Lung microvascular endothelial cell (primary cell): ENCODE measurements at places on chromosomes 12 and 14. TPM values are rescaled to one million over a fixed set of nuclear protein-coding genes. Genes with fewer than 3 reads are reported as not detected.
A peak's percentile ranks its signal among the peaks of the same experiment; 100 is the strongest.

GRCh38 chr14:65098586-65098985 is 3.7 kb downstream of the MAX start:
- peak; percentile 72 for DNase-seq

NCAPD2 gene
- total RNA-seq = 15.3 and 32.9 TPM in 2 replicates

COX8C gene
- not detected in 2 replicates for total RNA-seq

- DNase-seq = no peak
Observed at GRCh38 chr12:119696943-119697342, 29.0 kb downstream of the PRKAB1 start.

GRCh38 chr12:31759632-31760459 is 31.0 kb upstream of the AMN1 start:
- DNase-seq = no peak

DNA sequence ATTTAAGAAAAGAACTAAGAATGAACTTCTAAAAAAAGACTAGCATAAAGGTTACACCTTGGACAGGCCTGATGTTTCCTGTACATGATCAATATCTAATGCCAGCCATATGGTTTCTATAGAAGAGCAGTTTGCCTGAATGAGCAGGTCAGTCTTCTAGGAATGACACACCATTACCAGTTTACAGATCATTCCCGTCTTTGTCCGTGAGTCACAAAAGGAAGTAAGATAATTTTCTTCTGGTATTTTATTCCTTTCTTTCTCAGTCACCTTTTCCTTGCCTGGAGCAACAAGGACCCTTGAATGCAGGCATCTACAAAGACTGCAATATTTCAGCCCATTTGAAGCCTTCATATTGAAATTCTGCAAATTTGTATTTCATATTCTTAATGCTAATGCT is 44.6 kb upstream of the CNTN1 start:
- DNase-seq = no peak

GRCh38 chr12:104825408-104825807 is 132.7 kb downstream of the SLC41A2 start:
- DNase-seq = peak; percentile 53

GRCh38 chr14:58633831-58634230 is 3.9 kb upstream of the DACT1 start:
- no peak for DNase-seq

NR4A1 gene
- 0.65 and 2.0 TPM in 2 replicates for total RNA-seq

CABP1 gene
- total RNA-seq = under 0.01 TPM in 1 of 2 replicates, not detected in the other

DNA sequence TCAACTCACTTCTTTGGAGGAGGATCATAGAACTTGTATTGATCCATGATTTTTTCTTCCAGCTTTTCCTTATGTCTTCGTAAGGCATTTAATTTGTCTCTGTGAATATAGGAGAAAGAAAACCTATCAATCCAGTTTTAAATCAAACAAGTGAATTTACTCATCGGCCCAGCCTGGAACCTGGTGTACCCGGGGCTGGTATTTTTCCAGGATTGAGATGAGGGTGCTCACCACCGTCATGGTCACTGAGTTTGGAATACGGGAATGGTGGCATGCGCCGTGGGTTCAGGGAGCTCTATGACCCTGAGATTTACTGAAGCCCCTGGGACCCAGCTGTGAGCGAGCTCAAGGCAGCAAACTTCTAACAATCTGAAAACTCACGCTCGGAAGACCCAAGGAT is 46.5 kb upstream of the GPR68 start:
- DNase-seq = no peak

- DNase-seq = peak; percentile 68
Observed at GRCh38 chr12:642633-643474, 20.4 kb downstream of the NINJ2 start.

GRCh38 chr12:110957652-110958051 is 37.3 kb upstream of the MYL2 start:
- no peak for DNase-seq

ACACB gene
- 1.7 and 3.4 TPM in 2 replicates for total RNA-seq

LHX5 gene
- total RNA-seq = not detected in 2 replicates

PLCZ1 gene
- total RNA-seq = not detected in 2 replicates

DNA sequence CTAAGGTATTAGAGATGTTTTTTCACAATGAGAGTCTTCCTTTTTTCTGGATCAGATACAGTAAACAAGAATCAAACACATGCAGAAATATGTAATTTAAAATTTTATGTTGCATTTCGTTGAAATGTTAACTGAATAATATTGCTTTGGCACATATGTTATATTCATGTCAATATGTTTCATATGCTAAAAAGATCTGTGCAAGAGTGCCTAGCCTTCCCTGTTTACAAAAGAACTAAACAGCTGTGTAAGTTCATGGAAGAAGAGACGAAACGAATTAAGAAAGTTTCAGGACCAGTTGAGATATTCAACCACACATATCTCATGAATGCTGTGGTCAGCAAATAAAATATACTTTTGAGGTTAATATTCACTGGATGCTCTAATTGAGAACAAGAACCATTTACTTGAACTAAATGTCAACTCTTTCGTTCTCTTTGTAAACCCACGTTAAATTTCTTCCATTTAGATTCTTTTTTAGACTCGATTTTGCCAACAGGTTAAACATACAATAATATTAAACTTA is 289.5 kb downstream of the FOXG1 start:
- no peak for DNase-seq

GRCh38 chr12:109523071-109523470 is 45.6 kb downstream of the UBE3B start:
- DNase-seq = no peak

- DNase-seq = no peak
Observed at GRCh38 chr12:264269-264668, 1.6 kb upstream of the SLC6A13 start.

- no peak for DNase-seq
Observed at GRCh38 chr12:75996861-75997447, 34.6 kb downstream of the PHLDA1 start.

GRCh38 chr12:45575417-45575816 is 154.1 kb upstream of the ARID2 start:
- DNase-seq = no peak

DNA sequence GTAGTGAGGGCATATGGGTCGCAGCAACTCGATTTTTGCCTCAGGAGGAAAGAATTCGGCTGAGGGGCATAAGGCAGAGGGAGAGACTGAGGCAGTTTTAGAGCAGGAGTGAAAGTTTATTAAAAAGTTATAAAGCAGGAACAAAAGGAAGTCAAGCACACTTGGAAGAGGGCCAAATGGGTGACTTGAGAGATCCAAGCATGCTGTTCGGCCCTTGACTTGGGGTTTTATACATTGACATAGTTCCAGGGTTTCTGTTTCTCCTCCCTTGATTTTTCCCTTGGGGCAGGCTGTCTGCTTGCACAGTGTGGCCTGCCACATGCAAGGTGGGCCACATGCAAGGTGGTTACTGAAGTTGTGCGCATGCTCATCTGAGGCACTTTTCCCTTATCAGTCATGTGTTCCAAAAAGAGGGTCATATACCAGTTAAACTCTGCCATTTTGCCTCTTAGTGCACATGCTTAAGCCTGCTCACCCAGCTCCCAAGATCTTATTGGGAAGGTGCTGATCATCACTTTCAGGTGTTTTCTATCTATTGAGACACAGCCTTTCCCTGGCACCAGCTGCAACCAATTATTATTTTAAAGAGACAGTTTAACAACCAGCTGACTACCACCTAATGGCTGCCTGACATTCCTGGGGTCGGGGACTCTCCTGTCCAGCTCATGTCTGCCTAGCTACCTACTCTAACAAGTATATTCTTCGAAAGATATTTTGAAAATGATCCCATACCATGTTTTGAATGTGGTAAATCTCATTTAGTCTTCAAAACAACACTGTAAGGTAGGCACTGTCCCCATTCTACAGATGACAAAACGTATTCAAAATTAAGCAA is 19.9 kb downstream of the PTGER2 start:
- peak; percentile 46 for DNase-seq

IGF1 gene
- 0.44 and 0.79 TPM in 2 replicates for total RNA-seq

RNASE1 gene
- total RNA-seq = 4.6 and 14.6 TPM in 2 replicates

DNA sequence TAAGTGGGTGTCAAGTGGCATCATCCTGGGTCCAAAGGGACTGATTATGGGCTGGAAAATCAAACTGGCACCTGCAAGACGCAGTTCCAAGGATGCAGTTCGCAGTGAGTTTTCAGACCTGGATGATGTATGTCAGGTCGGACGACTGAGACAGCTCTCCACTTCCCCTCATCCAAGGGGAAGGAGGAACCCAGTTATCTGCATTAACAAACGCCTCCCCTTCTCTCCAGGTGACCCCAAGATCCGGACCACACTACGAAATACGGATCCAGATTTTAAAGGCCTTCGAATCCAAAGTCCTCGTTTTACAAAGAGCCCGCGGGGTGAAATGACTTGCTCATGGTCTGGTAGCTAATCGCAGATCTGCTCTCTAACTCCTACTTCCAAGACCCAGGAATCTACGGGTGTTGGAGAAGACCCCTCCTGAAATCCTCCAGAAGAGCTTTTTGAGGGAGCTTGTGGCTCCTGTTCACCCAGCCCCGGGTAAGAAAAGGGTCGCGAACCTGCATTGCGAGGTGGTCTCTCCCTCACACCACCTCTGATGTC is 460 bp upstream of the SYNE2 start:
- DNase-seq = no peak

DNA sequence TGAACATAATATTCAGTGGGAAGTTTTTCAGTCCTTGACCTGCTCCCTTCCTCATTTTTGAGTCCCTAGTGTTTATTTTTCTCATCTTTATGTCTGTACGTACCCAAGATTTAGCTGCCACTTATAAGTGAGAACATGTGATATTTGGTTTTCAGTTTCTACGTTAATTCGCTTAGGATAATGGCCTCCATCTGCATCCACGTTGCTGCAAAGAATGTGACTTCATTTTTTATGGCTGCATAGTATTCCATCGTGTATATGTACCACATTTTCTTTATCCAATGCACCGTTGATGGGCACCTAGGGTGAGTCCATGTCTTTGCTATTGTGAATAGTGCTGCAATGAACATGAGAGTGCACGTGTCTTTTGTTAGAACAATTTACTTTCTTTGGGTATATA is 30.3 kb downstream of the MIA2 start:
- DNase-seq = no peak

- DNase-seq = peak; percentile 27
Observed at GRCh38 chr12:26327975-26328644, 132.7 kb downstream of the SSPN start.

DNA sequence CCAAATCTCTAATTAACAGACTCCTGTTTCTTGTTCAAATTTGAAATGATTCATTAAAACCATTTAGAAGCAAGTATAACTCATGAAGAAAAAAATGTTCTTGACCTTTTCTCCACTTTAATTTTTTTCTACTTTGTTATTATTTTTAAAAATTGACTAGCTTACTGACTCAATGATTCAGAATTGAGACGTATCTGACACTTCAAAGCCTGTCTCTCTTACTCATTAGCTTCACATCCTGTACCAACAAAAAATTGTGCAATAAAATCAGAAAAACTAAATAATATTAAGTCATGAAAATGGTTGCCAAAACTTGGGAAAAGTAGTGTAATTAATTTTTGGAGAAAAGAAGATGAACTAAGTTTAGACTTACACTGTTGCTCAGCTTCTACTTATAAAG is 331.2 kb downstream of the SLC16A7 start:
- no peak for DNase-seq

GRCh38 chr12:28456934-28457710 is 266.9 kb downstream of the CCDC91 start:
- peak; percentile 0 for DNase-seq

DNA sequence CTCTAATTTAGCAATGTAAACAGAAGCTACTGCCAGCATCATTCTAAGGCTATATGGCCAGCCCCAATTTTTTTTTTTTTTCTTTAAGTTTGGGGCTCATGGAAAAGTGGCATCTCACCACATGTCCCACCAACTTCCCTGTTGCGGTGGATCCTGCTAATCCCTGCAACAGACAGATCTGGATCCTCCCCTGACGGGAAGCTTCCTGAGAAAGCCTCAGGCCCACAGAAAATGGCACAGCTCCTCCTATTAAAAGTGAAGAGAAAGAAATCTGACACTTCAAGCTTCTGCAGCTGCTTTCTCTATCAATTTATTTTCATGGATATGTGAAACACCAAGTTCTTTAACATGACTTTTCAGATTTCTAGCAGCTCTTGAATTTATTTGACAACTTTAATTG is 433.8 kb upstream of the DCN start:
- no peak for DNase-seq

DNA sequence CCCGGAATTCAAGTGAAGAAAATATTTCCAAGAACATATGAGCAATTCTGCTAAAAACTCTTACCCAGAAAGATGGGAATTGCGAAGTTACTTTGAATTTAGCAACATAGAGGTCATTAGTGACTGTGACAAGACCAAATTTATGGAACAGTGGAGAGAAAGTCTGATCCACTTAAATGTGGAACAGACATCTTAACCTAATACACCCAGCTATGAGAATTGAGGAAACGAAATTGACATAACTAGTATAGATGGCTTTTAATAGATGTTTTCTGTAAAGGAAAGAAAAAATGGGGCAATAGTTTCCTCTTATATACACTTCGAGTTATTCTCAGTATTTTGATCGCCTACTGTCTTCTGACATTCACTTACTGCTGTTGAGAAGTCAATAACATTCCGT is 4.6 kb downstream of the OVCH1 start:
- DNase-seq = no peak

DNA sequence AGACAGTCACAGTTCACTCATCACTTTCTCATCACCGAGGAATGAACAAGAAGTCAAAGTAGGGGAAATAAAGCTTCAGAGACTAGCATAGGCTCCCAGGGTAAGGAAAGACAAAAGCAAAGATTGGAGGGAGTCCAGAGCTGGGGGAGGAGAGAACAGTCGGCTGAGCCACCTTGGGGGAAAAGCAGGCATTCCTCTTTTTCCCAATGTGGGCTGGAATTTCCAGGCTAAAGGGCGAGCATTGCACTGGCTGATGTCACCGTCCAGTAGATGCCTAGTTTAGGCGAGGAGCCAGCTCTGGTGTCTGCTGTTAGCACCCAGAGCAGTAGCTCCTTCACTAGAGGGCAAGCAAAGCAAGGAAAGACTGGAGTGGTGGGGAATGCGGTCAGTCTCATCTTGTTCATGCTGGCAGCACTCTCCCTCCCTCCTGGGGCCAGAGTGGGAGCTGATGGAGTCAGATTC is 8.5 kb upstream of the KRT75 start:
- no peak for DNase-seq

DNA sequence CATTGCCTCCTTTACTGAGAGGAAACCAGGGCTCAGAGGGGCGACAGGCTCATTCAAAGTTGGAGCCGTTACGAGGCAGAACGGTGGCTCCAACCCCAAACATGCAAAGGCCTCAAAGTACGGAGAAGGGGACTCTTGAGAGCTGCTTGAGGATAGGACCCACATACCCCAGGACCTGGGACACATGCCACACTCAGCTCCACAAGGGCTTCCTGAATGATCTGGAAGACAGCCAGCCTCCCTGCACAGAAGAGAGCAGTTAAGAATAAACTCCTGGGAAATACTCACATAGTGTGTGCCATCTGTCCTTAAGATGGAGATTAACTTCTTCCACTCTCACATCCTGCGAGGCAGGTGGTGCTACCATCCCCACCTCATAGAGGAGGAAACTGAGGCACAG is 26.6 kb upstream of the NXPH4 start:
- DNase-seq = peak; percentile 37

ADAM20 gene
- 0.22 and 0.60 TPM in 2 replicates for total RNA-seq
